Right lung (tissue), 10 donors: ENCODE measurements at places on chromosomes 3 and 15. TPM values are rescaled to one million over a fixed set of nuclear protein-coding genes. Genes with fewer than 3 reads are reported as not detected.
A peak's percentile ranks its signal among the peaks of the same experiment; 100 is the strongest.

Gene ZMYND10
- polyA plus RNA-seq = 20.9 TPM

Gene TF
- polyA plus RNA-seq = 65.3 TPM

Gene IQCF5
- polyA plus RNA-seq = not detected

Gene LSAMP
- polyA plus RNA-seq = 30.4 TPM

Gene WDR72
- polyA plus RNA-seq = 2.5 TPM

Gene TFDP2
- 38.7 TPM for polyA plus RNA-seq

Gene ZNF502
- 13.6 TPM for polyA plus RNA-seq

DNA sequence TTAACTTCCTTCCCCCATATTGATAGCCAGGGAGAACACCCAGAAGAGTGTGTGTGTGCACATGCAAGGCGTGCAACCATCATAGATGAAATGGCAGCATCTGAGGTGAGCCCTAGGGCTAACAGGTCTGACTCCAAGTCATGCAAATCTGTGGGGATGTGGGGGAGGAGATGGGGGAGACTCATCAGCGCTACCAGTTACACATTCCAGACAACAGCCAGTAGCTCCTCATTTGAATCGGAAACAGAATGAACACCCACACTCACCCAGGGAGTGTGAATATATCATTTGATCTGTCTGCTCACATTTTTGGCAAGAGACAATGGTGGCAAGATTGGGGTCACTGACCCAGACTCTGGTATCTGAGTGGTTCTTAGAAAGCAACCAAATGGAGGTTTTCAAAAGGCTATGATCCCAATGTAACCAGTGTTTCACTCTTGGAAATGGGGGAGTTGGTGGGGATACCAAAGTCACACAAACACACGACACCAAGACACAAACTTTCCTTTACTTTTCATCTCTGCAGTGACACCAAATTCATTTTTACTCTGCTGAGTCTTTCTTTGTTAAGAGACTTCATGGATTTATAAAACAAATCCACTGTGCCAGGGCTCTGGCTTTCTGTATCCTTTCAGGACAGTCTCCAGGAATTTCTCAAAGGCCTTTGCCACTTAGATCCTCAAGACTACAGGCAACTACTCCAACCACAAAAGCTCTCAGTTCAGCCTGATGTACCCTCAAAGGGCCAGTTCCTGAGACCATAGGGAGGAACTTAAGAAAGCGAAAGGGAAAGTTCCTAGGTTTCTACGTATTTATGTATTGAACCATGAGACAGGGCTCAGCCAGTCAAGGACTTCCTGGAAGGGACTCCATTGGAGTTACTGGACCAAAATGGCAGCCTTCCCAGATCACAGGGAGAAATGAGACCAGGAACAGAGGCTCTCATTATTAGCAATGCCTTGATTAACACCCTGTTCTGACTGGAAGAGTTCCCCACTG lies 2.2 kb downstream of the CDCP1 start:
- DNase-seq = no peak

GRCh38 chr15:51223771-51224229 lies 114.6 kb downstream of the CYP19A1 start:
- DNase-seq = no peak

DNA sequence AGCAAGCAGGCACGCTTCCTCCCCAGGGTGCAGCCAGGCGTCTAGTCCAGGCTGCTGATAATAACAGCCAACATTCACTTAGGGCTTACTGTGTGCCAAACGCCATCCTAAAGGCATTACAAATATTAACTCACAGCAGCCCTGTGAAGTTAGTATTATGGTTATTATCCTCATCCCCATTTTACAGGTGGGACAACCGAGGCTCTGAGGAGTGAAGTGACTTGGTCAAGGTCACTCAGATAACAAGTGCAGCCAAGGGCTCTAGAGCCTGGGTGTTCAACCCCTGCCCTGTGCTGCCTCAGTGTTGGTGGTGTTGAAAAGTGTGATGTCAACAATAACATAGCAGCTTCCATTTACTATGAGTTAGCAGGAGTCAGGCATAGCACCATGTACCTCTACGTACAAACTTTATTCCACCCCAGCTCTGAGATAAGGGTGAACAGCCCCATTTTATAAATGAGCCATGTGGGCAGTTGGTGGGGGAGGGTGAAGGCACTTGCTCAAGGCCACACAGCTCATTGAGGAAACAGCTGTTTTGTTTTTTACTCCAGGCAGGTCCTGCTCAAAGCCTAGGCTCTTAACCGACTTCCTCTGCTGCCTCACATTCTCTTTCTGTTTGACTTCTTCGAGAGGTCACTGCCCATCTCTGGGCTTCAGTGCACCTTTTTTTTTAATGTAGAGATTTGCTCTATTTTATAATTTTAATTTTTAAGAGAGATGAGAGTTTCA lies 24.0 kb upstream of the TRH start:
- no peak for DNase-seq

- DNase-seq = no peak
These were observed 114.6 kb upstream of the KCNAB1 start for GRCh38 chr3:156005736-156006135.

DNA sequence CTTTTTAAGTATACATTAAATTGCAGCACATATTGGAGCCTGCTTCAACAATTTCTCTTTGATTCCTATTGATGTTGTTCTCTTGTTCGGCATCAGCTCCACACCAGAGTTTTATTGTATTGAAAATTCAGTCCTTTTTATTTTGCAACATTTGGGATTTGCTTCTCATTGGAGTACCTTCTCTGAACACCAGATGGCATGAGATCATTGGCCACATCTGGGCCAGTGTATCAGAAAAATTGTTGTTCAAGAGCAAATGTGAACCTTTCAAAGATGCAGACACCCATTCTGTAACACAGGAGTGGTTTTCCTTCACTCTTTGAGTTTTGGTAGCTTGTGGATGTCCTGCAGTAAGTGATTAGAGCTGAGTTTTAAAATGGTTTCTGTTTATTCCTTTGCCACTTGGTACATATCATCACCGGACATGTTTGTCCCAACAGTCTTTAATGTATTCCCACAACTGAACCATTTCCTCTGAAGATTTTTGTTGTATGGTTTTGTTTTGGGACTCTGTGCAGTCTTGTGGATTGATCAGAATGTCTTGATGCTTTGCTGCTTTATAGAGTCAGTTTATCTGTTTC lies 96.1 kb downstream of the MCTP2 start:
- peak; percentile 26 for DNase-seq

- DNase-seq = no peak
These were observed 11.0 kb downstream of the LYSMD2 start for GRCh38 chr15:51726302-51727073.

- DNase-seq = no peak
These were observed 157.9 kb downstream of the BBX start for GRCh38 chr3:107680698-107681097.

- DNase-seq = no peak
These were observed 21.7 kb downstream of the SLMAP start for GRCh38 chr3:57777774-57778173.

- no peak for DNase-seq
These were observed 39.1 kb upstream of the TM4SF19 start for GRCh38 chr3:196377321-196377720.

GRCh38 chr3:177461765-177462164 lies 264.5 kb upstream of the TBL1XR1 start:
- DNase-seq = no peak

DNA sequence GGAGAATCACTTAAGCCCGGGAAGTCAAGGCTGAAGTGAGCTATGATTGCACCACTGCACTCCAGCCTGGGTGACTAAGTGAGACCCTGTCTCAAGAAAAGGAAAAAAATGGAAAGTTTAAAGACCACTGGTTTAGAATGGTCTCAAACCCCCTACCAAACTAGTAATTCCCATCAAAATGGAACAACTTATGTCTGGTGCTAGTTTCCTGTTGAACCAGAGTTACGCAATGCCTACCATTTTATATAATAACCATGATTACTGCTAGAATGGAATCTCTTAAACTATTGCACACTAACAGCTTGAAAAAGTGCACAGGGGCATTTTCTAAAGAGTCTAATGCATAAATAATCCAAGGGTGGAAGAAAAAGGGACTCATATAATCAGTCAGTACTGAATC lies 43.6 kb downstream of the DMXL2 start:
- DNase-seq = no peak

- no peak for DNase-seq
These were observed 6.4 kb downstream of the DNAJC19 start for GRCh38 chr3:180983136-180983535.

DNA sequence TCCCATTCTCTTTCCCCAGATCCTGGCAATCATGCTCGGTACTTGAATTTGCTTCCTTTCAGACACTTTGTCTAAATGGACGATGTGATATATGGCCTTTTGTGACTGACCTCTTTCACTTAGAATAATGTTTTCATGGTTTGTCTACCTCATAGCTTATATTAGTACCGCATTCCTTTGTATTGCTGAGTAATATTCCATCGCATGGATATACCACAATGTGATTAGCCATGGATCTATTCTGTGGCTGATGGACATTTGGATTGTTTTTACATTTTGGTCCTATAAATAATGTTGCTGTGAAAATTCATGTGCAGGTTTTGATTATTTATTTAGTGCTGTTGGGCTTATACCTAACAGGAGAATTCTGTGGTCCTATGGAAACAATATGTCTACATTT lies 458.6 kb downstream of the GABRG3 start:
- no peak for DNase-seq

GRCh38 chr3:122794483-122794778 lies 438 bp upstream of the SLC49A4 start:
- no peak for DNase-seq

DNA sequence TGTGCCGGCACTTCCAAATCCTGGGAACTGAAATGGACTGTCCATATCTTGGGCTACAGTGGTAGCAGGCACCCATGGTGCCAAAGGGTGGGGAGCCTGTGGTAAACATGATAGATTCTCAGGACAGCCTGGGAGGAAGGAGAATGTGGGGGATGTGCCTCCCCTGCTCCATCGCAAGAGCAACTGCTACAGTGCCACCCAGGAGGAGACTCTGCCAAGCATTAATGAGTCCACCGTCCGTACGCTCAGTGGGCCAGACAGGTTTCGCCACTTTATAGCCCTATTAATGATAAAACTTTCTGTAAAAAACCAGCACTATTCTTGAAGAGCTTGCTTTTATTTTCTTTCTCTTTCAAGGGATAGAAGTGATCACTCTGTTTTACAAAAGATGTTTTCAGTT lies 75.2 kb downstream of the FMN1 start:
- DNase-seq = no peak

DNA sequence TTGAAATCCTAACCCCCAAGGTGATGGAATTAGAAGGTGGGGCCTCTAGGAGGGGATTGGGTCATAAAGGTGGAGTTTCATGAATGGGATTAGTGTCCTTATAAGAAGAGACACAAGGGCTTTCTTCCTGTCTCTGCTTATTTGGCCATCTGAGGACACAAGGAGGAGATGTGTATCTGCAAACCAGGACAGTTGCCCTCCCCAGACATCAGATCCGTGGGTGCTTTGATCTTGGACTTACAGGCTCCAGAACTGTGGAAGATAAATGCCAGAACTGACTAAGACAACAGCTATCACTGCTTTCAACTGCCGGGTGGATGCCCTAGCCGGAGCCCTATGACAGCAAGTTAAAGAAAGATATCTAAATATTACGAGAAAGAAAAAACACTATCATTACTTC lies 94.4 kb downstream of the CHRNA7 start:
- DNase-seq = no peak

- DNase-seq = no peak
These were observed 61.3 kb upstream of the TAMM41 start for GRCh38 chr3:11907667-11908660.

DNA sequence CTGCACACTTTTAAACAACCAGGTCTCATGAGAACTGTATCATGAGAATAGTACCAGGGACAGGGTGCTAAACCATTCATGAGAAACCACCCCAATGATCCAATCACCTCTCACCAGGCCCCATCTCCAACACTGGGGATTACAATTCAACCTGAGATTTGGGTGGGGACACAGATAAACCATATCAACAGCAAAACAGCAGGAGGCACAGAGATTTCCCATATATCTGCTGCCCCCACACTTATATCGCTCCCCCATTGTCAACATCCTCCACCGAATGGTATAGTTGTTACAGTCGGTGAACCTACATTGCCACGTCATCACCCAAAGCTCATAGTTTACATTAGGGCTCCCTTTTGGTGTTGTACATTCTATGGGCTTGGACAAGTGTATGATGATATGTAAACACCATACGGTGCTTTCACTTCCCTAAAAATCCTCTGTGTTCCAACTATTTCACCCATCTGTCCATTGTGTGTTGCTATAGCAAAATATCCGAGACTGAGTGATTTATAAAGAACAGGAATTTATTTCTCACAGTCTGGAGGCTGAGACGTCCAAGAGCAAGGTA lies 224.8 kb downstream of the FAM43A start:
- no peak for DNase-seq

DNA sequence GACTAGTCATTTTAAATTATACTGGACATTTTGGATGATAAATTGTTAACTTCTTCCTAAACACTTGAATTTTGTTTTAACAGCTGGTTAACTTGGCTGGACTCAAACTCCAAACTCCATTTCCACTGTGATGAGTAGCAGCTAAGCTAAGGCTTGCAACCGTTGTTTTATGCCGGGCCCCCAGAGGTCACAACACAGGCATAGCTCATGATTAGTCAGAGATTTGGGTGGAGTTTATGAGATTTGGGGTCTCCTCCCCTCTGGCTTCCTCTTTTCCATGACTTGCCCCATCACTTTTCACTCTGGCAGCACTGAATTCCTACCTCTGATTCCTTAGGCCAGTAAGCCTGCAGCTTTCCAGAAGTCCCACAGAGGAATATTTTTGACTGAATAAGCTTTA lies 12.8 kb downstream of the THAP10 start:
- DNase-seq = no peak

- peak; percentile 55 for DNase-seq
These were observed at the start of gene CALML4 for GRCh38 chr15:68204776-68205557. TSS of gene CALML4 (minus strand) at chr15:68205332. CDS start at chr15:68205247, 85 bp downstream.

GRCh38 chr3:126895178-126896066 lies 87.5 kb upstream of the PLXNA1 start:
- DNase-seq = peak; percentile 7
